ENCODE measurements at places on chromosomes 16 and 17.

DNA sequence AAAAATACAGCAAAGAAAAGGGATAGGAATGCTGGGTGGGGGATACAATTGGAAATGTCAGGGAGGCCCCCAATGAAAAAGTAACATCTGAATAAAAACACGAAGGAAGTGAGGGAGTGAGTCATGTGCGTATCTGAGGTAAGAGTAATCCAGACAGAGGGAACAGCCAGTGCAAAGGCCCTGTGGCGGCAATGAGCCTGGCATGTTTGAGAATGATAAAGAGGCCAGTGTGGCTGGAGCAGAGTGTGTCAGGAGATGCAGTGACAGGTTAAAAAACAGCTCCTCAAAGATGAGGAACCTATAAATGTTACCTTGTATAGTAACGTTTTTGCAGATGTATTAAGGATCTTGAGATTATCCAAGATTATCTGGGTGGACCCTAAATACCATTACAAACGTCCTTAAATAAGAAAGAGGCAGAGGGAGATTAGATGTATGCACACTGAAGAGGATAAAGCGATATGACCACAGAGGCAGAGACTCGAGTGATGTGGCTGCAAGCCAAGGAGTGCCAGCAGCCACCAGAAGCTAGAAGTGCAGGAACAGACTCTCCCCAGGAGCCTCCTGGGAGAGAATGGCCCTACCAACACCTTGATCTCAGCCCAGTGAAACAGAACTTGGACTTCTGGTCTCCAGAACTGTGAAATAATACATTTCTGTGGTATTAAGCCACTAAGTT, 17.8 kb upstream of the SLC35B1 start:
- no peak for DNase-seq

DNA sequence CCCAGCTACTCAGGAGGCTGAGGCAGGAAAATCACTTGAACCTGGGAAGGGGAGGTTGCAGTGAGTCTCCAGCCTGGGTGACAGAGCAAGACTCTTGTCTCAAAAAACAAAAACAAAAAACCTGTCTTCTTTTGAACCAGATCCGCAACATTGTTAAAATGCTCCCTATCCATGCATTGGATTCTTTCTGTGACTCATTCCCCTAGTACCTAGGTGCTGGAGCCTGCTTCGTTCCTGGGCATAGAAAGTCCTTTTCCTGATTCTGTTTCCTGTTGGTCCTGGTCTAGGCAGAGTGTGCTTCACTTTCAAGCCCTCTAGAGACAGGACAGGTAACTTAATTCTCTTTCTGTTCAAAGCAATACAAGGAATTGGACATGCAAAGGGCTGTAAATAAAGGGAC, 5.2 kb downstream of the EPN2 start:
- DNase-seq = no peak

DNA sequence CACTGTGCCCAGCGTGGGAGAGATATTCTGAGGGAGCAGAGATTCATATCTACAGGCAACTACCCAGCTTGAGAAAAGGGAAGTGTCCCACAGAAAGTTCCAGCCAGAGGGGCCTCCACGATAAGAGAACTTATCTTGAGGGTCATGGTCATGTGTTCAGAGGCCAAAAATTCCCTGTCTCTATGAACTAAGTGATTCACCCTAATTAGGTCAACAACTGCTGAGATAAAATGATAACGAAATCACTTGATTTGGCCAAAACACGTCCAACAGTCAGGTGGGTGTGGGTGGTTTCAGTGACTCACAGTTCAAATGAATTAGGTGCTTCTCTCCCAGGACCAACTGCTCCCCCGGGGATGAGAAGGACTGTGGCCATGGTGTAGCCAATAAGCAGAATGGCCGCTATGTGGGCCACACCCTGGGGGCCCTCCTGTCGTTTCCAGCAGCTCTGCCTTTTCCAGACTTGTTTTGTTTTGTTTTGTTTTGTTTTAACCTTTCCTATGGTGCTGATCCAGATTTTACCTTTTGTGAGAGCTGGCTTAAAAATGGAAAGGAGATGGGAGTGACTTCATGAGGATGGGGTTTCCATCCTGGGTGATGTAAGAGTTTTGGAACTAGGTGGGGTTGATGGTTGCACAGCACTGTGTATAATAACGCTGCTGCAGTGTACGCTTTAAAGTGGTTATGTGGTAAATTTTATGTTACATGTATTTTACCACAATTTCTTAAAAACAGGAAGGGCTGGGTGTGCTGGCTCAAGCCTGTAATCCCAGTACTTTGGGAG, 8.7 kb downstream of the DNAI2 start:
- no peak for DNase-seq

DNA sequence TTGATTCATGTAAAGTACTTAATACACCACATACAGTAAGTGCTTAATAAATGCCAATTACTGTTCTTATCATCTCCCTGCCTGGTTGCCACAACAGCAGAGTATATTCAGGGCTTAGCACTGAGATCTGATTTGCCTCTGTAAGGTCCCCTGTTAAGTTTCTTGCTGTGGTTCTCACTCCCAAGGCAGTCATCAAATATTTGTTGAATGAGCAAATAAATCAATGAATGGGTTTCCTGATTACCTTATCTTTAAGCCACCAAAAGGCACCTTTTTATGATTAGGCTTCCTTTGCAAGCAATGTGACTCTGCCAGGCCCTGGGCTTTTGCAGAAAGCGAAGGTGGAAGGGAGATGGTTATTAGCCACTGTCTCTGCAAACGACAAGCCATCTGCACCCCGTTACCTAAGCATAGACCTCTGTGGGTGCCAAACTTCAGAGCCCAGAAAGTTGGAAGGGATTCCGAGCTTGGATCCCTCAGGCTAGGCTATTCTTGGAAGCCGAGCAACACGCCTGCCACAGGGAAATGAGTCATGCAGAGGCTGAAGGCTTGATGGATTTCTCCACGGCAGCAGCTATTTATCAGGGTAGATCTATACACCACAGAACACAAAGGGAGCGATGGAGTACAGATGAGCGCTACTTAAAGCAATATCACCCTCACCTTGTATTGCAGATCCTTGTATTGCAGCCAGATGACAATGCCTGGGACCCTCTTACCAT, 102.0 kb downstream of the GRIN2A start:
- no peak for DNase-seq

DNA sequence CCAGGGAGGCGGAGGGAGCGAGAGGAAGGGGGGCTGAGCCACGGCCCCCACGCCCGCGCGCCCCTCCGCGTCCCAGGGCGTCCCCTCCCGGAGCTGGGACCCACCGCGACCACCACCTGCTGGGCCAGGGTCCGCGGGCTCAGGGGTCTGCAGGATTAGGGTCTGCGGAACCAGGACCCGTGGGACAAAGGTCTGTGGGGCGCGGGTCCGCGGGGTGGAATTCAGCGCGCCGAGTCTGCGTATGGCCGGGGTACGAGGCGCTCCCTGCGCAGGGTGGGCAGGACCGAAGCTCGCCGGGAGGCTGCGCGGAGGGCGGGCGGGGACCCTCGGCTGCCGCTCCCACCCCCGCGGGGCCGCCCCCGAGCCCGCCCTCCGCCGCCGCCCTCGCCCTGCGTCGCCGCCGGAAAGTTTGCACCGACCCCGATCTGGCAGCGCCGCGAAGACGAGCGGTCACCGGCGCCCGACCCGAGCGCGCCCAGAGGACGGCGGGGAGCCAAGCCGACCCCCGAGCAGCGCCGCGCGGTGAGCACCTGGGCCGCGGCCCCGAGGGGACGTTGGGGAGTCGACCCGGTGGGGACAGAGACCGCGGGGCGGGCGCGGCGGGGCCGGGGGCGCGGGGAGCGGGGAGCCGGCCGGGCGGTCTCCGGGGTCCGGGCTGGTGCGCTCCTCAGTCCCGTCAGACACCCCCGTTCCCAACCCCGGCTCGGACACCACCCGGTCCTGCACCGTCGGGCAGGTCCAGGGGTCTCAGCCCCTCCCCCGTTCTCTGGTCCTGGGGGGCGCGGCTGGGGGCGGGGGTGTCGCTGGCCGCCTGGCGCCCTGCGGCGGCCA, at the start of gene GCGR:
Gene GCGR (plus strand): TSS at position 423 of the 831 bp plus-strand sequence. CDS start 4,869 bp downstream, outside the sequence.
- no peak for DNase-seq

- DNase-seq = no peak
Observed at GRCh38 chr17:46917041-46917440, 5.9 kb upstream of the GOSR2 start.

DNA sequence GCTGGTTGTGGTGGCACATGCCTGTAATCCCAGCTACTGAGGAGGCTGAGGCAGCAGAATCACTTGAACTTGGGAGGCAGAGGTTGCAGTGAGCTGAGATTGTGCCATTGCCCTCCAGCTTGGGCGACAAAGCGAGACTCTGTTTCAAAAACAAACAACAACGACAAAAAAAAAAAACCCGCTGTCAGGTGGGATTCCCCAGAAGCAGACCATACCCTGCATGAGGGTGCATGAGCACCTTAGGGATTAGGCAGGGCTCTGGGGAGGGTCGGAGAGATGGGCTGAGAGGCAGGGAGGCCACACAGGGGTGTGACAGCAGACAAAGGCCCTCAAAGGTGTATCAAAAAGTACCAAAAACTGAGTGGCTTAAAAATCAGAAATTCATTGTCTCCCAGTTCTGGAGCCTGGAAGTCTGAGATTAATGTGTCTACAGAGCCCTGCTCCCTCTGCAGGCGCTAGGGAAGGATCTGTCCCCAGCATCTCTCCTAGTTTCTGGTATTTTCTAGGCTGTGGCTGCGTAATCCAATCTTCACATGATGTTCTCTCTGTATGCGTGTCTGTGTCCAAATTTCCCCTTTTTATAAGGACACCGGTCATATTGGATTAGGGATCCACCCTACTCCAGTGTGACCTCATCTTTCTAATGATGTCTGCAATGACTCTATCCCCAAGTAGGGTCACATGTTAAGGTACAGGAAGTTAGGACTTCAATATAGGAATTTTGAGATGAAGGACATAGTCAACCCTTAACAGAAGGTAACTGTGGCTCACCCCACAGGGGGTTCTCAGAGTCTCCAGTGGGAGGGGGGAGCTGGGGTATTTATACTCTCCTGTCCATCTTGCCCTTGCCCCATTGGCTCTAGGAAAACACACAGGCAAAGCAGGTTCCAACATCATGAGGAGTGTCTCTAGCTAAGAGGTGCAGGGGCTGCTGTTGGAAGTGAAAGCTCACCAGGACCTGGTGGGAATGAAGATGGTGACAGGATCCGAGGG, 13.6 kb upstream of the TVP23A start:
- no peak for DNase-seq

DNA sequence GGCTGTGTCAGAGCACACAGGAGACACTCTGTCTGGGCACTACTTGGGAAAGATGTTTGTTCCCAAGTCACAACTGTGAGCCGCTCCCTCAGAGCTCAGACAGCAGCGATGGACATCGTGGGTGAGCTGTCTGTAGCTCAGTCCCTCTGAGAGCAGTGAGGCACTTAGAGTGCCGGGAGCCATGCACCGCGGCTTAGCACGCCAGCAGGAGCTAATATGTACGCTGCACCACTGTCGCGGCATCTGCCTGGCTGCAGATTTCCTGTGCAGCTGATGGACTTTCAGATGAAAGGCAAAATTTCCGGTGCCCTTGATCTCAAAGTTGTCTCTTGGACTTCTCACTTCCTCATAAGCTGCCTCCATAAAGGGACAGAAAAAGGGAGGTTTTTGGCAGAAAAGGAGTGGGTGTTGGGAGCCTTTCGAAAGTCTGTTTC, 92.8 kb upstream of the ZNF469 start:
- DNase-seq = no peak

GRCh38 chr17:63035271-63035670, 69.2 kb downstream of the TANC2 start:
- no peak for DNase-seq

GRCh38 chr17:43363181-43363925, 35.4 kb upstream of the ARL4D start:
- no peak for DNase-seq

DNA sequence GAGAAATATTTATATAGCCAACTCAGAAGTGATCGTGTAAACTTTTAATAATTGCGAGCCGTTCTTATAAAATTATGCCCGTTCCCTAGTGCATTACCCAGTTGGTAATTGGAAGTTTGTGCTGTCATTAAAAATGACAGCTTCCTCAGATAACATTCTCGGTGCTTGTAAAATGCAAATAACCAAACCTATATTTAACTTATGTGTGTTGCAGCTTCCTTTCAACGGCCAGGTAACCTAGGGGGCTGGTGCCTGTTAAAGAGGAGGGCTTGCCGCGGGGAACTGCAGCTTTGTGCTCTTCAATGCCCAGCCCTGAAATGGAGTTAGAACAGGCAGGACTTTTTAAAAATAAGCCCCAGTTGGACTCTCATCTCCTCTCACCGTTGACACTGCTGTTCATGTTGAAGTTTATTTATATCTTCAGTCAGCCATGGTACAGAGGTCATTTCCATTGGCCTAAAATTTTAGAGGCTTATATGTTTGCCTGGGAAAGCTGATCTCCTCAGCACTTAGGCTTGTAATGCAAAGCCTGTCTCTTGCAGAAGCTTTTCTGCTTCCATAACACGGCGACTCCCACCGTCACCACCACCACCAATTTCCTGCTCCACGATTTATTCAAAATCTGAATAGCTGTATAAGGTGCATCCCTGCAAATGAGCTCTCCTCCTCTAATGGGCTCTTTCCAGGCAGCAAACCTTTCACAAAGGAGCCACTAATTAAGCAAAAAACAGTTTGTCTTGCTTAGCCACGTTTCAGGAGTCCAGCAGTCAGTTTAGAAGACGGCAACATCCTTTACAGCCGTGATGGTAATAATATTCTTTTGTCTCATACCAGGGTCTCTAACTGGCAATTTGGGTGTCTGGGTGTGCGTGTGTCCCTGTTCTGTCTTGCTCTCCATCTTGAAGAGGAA, 74.7 kb downstream of the RPA1 start:
- no peak for DNase-seq

DNA sequence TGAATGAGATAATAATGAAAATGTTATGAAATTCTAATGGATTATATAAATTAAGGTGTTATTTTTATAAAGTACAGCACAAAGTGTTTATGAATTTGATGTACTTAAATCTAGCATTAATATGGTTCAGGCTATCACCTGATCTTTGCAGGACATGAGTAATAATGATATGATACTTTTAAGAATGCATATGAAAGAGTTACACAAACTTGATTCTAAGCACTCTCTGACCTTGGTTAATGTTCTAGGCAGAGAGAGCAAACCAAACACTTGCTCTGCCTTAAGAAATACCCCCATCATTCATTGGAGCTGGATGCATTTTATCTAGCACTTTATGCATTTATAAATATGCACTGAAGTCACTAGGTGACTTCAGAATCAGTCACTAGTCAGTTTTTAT, 942.2 kb upstream of the CDH8 start:
- no peak for DNase-seq

GRCh38 chr17:21042458-21043295, at the start of gene USP22:
TSS of gene USP22 (minus strand) at chr17:21043011. CDS start at chr17:21042835, 176 bp downstream.
- DNase-seq = peak; percentile 81

GRCh38 chr16:19135896-19136438, 22.2 kb downstream of the ITPRIPL2 start:
- no peak for DNase-seq

All from stimulated activated CD4-positive, alpha-beta T cell treated with anti-CD3 and anti-CD28 coated beads, TNF-alpha, amount 100 ng/mL, for 4 hours (primary cell).